ENCODE measurements at places on chromosomes 3 and 15. TPM values are rescaled to one million over a fixed set of nuclear protein-coding genes. Genes with fewer than 3 reads are reported as not detected.

BTLA gene
- not detected for total RNA-seq

CCR1 gene
- total RNA-seq: not detected

SNTN gene
- total RNA-seq: not detected

ACKR4 gene
- total RNA-seq: not detected

ADAMTS7 gene
- total RNA-seq: 6.1 TPM

Data from A549 treated with CORT108297 at 1 μM for 4 hours (cell line).